ENCODE measurements at places on chromosomes 1 and 21.

GRCh38 chr1:4668743-4669700, 14.6 kb downstream of the AJAP1 start:
- no peak for DNase-seq

GRCh38 chr1:45136984-45137383, 69.4 kb downstream of the ZSWIM5 start:
- no peak for DNase-seq

DNA sequence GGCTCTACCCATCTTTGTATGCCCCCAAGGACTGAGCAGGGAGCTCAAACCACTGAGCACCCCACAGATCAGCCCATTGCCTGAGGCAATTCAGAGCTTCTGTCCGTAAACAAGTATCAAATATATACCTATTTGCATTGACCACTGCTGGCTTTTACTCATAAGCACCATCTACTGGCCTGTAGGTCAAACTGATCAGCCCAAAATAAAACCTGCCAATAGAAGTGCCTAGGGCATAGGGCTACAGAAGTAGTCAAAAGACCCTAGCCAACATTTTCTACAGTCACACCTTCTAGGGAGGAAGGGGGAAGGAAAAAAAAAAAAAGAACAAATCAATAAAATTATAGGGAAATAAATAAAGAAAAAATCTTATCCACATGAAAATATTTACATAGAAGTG, 5.3 kb upstream of the LCE3D start:
- no peak for DNase-seq

- no peak for DNase-seq
Measured at GRCh38 chr1:95012389-95012788, 60.4 kb downstream of the ALG14 start.

GRCh38 chr21:31752967-31753366, 21.0 kb upstream of the SCAF4 start:
- DNase-seq: no peak

DNA sequence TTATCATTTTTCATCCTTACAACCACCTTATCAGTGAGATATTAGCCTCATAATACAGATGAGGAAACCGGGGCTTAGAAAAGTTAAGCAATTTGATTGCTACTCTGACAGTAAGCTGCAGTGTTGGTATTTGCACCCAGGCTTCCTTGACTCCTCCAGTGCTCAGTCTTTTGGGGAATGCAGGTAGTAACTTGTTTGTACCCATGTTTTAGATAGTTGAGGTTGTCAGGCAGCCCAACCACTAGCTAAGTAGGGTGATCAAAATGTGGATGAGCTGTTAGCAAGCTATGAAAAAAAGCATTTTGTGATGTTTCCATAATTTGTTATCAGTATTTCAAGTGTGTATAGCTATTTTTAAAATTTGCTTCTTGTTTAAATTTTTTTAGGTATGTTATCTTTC, 80.8 kb downstream of the SASS6 start:
- no peak for DNase-seq

GRCh38 chr1:39151267-39151666, 53.2 kb upstream of the MACF1 start:
- no peak for DNase-seq

DNA sequence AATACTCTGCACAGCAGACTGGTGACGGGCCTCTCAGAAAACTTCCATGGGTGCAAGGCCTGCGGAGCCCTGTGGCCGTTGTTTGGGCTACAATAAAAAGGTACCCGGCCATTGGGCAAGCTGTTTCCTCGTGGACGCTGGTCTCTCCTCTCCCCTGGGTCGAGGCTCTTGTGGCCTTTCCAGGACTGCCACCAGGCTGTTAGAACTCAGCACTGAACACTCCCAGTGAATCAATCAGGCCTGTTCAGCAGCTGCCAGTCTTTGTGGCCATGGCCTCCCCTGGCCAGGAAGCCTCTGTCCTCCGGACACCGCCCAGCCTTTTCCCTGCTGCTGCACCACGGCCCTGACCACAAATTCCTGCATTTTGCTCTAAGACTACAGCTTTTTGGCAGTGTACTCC, 33.0 kb upstream of the ACTRT2 start:
- no peak for DNase-seq
